ENCODE measurements at places on chromosomes 1 and 21.

DNA sequence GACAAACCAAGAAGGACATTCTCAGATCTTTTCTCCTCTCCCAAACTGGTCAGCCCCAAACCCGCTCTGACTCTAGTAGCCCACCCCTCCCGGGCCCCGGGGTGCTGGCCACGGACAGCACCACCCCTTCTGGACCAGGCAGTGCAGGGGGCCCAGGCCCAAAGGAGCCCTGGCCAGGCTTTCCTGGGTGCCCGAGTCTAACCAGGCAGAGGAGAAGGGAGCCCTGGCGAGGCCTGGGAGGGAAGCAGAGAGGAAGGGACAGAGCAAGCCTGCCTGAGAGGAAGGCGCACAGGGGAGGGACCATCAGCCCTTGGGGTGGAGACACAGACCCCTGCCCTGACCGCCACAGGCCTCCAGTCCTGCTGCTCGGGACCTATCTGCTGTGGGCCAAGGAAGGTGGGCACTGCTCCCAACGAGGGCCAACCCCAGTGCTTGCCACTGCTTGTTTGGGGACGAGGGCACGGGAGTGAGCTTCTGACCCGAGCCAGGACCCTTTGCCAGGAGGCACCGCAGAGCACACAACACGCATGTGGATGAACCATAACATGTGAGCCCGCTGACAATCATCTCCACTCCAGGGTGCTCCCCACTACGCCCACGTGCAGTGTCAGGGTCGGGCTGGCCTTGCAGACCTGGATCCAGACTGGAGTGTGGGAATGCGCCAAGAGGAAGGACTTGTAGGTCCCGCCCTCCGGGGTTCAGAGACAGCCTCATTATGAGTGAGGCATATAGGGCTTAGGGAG is 57.6 kb downstream of the KCNAB2 start:
- no peak for DNase-seq
- no peaks in the 10 kb centered on the region for H3K36me3 ChIP-seq
- H3K27me3 ChIP-seq, result no peaks in the 10 kb centered on the region
- H3K4me3 ChIP-seq, result no peak overlapping the region

- H3K27ac ChIP-seq, result no peak overlapping the region
- H3K4me3 ChIP-seq, result no peak overlapping the region
- peaks cover 17% of the 10 kb centered on the region for H3K4me1 ChIP-seq
Observed at GRCh38 chr21:33493756-33494155, 2.2 kb upstream of the DNAJC28 start.

- DNase-seq, result no peak
- H3K36me3 ChIP-seq, result peaks cover 5% of the 10 kb centered on the region
- peaks cover 88% of the 10 kb centered on the region for H3K4me1 ChIP-seq
- no peak overlapping the region for H3K27ac ChIP-seq
- H3K27me3 ChIP-seq, result no peaks in the 10 kb centered on the region
Observed at GRCh38 chr1:66944330-66945274, 19.8 kb downstream of the MIER1 start.

GRCh38 chr1:100037927-100038659 is 68.3 kb downstream of the SLC35A3 start:
- DNase-seq, result peak; percentile 98
- H3K36me3 ChIP-seq, result no peaks in the 10 kb centered on the region
- H3K27me3 ChIP-seq, result no peaks in the 10 kb centered on the region
- peak overlapping the region; percentile 94 for H3K27ac ChIP-seq
- H3K4me3 ChIP-seq, result peak overlapping the region; percentile 87

DNA sequence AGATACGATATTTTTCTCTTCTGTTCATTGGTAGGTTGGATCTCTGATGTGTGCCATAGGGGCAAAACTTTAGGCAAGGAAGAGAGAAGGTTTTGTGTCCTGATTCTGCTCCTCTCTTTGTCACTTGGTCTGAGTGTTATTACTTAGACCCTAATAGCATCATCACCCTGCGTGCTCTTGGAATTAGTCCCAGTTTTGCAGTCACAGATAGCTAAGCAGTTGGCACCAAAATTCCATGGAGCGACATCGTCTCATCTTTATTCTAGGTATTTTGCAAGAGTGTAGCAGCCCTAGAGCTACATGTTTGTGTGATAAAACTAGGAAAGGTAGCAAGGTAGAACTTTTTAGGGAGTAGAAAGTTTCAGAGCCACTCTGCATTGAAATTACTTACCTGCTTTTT is 23.8 kb downstream of the PIP5K1A start:
- no peaks in the 10 kb centered on the region for H3K4me1 ChIP-seq
- H3K27me3 ChIP-seq, result no peaks in the 10 kb centered on the region
- peaks cover 36% of the 10 kb centered on the region for H3K36me3 ChIP-seq
- no peak overlapping the region for H3K4me3 ChIP-seq
- DNase-seq, result no peak

GRCh38 chr1:26535201-26535600 is 5.6 kb downstream of the RPS6KA1 start:
- H3K27me3 ChIP-seq, result no peaks in the 10 kb centered on the region
- no peaks in the 10 kb centered on the region for H3K36me3 ChIP-seq
- H3K4me1 ChIP-seq, result peaks cover 64% of the 10 kb centered on the region
- peak overlapping the region; percentile 49 for H3K27ac ChIP-seq
- no peak overlapping the region for H3K4me3 ChIP-seq
- no peak for DNase-seq

Data from stomach (tissue), 19 donors.